ENCODE measurements at places on chromosomes 5 and 9. TPM values are rescaled to one million over a fixed set of nuclear protein-coding genes. Genes with fewer than 3 reads are reported as not detected.

GRCh38 chr5:59268756-59269415, 624.6 kb downstream of the PDE4D start:
- DNase-seq: no peak

DNA sequence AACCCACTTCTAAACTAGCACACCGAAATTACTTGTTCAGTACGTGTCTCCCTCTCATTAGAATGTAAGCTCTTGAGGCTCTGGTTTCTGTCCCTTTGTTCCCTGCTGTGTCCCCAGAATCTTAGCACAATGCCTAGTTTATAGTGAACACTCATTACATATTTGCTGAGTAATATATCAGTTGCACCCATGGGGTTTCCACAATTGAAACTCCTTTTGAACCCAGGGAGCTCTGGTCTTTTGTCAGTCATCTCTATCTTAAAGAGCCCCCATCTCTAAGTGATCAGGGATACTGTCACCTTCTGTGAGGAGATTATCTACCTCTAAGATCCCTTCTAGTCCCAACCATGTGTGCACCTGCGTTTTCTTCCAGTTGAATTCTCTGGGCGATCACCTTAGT, 12.8 kb downstream of the CAMK4 start:
- DNase-seq: no peak

Gene SLC27A6
- total RNA-seq: not detected

Gene CCNO
- 2.2 TPM for total RNA-seq

Gene MYMK
- total RNA-seq: not detected

DNA sequence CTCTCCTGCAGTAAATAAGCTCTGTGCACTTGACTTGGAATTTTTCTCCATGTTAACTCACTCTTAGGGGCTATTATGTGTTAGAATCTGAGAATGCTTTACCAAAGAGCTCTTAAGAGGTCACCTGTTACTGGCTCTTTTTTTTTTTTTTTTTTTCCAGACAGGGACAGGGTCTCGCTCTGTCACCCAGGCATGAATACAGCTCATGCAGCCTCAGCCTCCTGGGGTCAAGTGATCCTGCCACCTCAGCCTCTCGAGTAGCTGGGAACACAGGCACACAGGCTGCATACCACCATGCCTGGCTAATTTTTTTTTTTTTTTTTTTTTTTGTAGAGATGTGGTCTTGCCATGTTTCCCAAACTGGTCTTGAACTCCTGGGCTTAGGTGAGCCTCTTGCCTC, 22.1 kb downstream of the HMGXB3 start:
- no peak for DNase-seq

Gene DEPDC1B
- 22.7 TPM for total RNA-seq

Gene PCDHAC2
- not detected for total RNA-seq

DNA sequence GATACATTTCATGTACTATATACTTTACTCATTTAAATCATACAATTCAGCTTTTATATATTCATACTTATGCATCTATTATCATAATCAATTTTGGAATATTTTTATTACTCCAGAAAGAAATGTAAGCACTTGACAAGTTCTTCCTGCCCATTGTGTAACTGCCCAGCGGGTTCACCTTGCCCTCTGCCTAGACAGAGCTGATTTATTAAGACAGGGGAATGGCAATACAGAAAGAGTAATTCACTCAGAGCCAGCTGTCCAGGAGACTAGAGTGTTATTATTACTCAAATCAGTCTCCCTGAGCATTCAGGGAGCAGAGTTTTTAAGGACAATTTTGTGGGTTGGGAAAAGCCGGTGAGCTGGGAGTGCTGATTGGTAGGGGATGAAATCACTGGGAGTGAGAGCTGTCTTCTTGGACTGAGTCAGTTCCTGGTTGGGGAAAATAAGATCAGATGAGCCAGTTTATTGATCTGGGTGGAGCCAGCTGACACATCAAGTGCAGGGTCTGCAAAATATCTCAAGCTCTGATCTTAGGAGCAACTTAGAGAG, 16.1 kb upstream of the SPIN1 start:
- DNase-seq: no peak

DNA sequence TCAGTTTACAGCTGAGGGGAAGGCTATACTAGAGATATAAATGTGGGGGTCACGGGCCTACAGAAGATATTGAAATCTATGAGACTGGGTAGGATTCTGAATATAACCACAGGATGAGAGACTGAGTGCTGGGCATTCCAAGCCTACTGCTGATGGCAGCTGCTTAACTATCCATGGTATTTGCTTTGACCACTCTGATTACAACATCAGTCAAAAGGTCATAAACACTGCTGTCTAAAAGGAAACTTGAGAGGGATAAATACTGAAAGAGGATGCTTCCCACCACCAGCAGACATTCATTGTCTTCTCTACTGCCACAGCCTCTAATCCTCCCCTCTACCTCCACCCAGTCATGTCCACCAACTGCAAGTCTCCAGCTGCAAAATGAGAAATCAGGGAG, 3.8 kb downstream of the ZNF622 start:
- DNase-seq: no peak

DNA sequence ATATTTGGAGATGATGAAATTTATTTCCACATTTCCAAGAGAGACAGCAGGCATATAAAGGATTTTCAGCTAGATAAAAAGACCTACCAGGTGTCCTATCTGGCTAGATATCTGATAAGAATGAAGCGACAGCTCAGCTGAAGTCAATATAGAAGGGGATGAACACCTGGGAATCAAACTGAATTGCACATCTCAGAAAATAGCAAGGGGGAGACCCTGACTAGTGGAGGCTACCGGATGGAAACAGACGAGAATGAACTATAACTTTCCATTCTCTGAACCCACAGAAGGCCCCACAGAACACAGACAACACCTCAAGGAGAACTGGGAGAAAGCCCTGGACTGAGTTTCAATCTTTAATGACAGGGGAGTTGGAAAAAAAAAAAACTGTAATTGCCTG, 51.1 kb downstream of the CPLANE1 start:
- DNase-seq: peak; percentile 43

- DNase-seq: no peak
Measured at GRCh38 chr5:1347571-1347970, 2.7 kb upstream of the CLPTM1L start.

DNA sequence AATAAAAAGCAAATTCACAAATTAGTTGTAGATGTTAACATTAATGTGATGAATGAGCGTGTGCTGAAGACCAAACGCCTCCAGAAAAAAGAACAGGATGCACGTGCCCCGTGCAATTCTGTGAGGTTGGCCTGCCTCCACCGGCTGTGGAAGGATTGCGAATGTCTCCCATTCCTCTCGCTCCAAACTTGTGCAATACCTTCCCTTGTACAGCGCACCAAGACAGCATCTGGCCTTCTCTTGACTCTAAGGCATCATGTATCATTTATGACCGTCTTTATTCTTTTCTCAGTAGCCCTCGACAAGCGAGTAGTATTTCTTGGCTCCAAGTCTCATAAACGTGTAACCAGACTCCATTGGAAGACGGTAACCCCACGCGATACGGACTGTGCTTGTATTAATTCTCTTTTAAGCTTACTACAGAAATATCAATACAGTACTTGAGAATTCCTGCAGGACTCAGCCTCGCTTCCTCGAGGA, 1.5 kb upstream of the TESK1 start:
- no peak for DNase-seq

GRCh38 chr9:134923466-134923865, 5.8 kb upstream of the FCN1 start:
- DNase-seq: no peak

- no peak for DNase-seq
Measured at GRCh38 chr9:135820661-135821060, 86.7 kb downstream of the CAMSAP1 start.

Gene FBP1
- total RNA-seq: not detected

GRCh38 chr5:133635051-133635450, 22.7 kb upstream of the FSTL4 start:
- DNase-seq: no peak

GRCh38 chr9:123604861-123605260, 248.9 kb downstream of the CRB2 start:
- no peak for DNase-seq

Gene SLC36A2
- not detected for total RNA-seq

DNA sequence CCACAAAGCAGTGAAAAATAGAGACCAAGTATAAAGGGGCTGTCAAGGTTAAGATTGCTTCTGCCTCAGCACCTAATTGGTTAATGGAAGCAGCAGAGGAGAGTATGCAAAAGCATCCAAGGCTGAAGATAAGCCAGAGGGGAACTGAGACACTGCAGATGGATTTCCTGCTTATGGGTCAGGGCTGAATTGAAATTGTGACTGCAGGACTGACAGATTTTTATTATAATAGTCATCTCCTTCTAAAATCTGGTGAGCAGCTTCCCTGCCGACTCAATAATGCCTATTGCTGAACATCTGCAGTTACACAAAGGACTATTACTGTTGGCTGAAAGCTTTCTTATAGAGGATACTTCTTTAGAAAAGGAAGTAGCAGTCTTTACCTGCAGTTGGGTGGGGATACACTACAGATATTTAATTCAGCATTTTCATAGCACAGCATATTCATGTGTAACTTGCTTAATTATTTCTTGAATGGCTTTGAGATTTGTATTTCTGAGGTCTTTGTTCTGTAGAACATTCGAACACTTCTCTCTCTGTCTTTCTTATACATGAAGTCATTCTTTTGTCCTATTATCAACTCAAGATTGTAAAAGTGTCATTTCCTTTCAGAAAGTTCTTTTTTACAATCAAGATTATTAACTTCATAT, 363.0 kb upstream of the RIOK2 start:
- DNase-seq: no peak

- no peak for DNase-seq
Measured at GRCh38 chr5:141211-141610, 49.2 kb downstream of the PLEKHG4B start.

Gene FGD3
- total RNA-seq: 24.5 TPM
